Inflammatory macrophage (primary cell): ENCODE measurements at places on chromosomes 4 and X.

- no peak for DNase-seq
These were observed 18.0 kb upstream of the MANBA start for GRCh38 chr4:102778720-102779119.

- DNase-seq = no peak
These were observed 172.8 kb downstream of the PDHA2 start for GRCh38 chr4:96012687-96013086.

GRCh38 chr4:109953556-109953955 is 40.9 kb downstream of the EGF start:
- DNase-seq = no peak

- DNase-seq = peak; percentile 42
These were observed 67.3 kb upstream of the VBP1 start for GRCh38 chrX:155148724-155149537.

- no peak for DNase-seq
These were observed 274.1 kb upstream of the GK2 start for GRCh38 chr4:79682161-79682560.

DNA sequence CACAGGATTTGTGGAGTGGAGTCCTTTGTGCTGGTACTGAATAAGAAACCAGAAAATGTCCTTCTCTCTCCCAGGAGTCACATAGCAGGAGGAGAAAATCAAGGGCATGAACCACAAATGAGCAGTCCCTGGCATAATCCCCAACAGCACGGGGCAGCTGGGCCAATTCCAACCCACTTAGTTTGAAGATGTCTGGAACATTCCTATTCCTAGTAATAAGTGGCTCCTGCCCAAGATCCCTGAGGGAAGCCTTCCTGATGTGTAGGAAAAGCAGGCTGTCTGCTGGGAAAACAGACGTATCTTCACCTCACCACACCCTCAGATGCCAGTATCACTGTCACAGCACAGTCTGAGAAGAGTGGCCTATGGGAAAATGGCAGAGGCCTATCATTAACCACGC is 182.8 kb upstream of the MAP3K15 start:
- no peak for DNase-seq

DNA sequence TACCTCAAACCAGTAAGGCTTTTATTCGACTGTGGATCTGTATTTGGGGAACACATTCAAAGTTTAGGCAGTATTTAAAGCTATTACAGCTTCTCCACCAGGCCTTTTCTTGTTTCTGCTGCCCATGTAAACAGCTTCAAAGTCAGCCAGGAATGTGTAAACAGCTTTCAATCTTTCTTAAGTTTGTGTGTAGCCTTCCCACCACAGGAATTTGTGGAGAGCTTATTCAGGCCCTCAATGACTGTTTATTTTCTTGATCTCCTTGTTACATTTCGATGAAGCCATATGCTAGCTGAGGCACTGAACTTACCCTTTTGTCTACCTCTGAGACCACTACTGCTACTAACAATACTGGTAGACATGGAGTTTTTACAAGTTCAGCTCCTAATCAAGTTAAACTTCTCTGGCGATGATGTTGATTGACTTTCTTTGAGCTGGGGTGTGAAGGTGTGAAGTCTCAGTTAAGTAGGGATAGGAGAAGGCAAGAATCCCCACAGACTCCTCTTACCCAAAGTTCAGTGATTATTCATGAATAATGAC is 72.6 kb downstream of the NWD2 start:
- no peak for DNase-seq

DNA sequence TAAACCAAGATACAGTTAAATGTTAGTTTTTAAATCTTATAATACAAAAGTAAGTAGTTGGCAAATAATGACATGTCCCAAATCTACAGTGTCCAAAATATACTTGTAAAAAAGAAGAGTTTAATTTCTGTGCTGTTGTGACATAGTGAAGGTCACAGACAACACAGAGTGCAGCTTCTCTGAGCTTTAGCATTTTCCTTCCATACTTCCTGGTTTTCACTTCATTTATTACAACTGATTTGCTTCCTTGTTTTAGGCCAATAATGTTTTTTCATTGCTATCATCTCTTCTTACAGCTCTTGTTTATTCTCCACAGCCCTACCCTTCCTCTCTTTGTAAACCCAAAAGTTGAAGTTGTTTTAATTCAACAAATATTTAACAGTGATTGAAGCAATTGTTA is 132.4 kb upstream of the TET2 start:
- peak; percentile 14 for DNase-seq

- no peak for DNase-seq
These were observed 146.2 kb downstream of the PRSS12 start for GRCh38 chr4:118206627-118207026.

DNA sequence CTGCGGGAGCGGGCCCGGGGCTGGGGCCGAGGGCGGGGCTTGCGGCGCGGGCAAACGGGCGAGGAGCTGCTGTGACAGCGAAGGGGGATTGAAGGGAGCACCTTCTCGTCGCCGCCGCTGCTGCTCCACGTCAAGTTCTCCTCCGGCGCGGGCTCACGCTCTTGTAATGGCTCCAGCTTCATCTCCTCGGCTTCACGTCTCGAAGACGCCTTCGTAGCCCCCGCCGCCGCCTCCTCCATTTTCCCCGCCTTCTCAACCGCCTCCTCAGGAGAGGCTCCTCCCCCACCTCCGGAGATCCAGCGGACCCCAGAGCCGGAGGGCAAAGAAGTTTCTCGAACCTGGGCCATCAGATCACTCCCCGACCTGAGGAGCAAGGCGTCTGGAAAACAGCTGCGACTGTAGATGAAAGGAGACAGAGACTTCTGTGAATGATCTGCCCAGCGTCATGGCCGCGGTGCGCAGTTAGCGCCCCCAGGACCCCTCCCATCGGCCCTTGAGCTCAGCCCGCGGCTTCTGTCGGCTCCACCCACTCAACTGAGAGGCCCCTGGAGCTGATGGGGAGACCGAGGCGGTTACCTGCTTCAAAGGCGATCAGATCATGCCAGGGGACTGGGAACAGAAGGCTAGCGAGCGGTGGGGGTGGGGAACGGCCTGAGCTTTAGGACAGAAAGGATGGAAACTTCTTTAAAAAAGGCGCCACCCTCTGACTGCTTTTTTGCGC is 895 bp downstream of the USP51 start:
- peak; percentile 2 for DNase-seq

DNA sequence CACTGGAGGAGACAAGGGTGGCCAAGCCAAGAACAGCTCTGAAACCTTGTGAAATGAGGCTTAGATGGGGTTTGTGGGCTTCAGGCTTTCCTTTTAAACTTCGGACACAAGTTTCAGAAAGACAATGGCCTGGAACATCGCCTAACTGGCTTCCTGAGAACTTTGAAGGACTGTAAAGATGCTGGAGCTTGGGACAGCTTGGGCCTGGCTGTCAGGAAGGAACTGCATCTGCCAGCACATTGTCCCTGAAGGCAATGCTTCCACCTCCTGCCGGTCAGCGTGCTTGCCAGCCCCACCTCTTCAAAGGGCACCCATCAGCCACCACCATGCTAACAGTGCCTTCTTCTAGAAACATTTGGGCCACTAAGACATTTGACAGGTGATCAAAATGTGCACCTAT is 107.9 kb downstream of the DRD5 start:
- DNase-seq = no peak

- DNase-seq = no peak
These were observed 32.0 kb upstream of the AMELX start for GRCh38 chrX:11261260-11261659.

DNA sequence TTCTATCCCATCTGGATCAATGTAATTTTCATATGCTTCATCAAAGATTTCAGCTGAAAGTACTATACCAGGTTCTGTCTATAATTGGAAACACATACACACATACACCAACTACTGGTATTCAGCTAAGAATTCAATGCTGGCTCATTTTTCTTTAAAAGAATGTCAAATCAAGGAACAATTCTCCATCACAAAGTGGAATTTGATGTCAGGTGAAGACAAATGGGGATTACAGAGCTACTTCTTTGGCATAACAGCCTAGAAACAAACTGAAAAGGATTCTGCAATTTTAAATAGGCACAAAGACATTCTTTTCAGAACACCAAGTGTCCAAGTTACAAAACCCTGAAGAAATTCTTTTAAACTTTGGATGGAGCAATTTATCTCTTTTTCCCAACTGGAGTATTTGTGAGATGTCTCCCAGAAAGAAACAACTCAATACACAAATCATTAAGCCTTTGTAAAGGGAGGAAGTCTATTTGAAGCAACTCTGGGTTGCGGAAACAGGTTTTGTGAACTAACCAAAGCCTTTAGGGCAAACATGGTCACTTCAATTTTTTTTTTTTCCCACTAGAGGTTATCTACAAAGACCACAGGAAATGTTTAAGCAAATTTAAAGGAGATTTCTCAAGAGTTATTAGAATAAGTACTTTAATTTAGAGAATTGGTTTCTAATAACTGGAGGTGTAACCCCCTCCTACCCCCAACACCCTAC is 1.9 kb upstream of the FAM9C start:
- DNase-seq = peak; percentile 29

GRCh38 chr4:143939528-143939927 is 34.2 kb upstream of the GYPE start:
- DNase-seq = no peak

DNA sequence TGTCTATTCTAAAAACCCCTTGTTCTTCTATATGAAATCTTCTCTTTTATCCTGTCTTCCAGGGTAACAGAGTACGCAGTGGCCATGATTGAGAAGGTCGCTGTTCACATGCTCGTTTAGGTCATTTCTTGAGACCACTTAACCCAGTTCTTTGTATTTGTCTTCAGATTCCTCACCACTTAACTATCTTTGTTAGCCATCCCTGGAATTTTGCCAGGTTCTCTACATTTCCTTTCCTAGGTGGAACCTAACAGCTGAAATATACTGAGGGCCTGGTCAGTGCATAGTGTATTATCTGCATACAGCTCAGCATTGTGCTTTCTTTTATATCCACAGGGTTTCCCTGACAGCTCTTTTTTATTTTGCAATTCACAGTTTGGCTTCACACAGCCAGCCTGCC is 148.9 kb upstream of the GALNT7 start:
- DNase-seq = no peak

DNA sequence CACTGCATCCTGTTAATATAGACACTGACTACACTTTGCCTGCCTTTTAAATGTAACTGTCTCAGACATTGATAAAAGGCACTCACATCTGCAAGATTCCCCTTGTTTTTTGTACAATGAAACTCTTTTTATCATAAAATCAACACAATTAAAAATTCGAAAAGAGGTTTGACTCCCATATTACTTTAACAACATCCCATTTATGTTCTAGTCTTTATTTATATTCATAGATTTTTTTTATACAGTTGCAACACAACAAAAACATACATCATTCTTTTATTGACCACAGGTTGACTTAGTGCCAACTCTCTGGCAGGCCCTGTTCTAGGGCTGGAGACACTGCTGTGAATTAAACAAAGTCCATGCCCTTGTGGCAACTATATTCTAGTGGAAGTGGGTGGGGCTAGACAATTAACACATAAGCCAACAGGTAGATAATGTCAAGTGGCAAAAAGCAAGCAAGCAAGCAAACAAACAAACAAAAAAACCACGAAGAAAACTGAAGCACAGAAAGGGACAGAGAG is 36.8 kb downstream of the ANK2 start:
- DNase-seq = no peak

- no peak for DNase-seq
These were observed 168.5 kb upstream of the SH3RF1 start for GRCh38 chr4:169439244-169439643.

GRCh38 chrX:42149765-42150164 is 226.4 kb upstream of the CASK start:
- DNase-seq = no peak

GRCh38 chr4:175035905-175036304 is 117.7 kb downstream of the ADAM29 start:
- DNase-seq = no peak

DNA sequence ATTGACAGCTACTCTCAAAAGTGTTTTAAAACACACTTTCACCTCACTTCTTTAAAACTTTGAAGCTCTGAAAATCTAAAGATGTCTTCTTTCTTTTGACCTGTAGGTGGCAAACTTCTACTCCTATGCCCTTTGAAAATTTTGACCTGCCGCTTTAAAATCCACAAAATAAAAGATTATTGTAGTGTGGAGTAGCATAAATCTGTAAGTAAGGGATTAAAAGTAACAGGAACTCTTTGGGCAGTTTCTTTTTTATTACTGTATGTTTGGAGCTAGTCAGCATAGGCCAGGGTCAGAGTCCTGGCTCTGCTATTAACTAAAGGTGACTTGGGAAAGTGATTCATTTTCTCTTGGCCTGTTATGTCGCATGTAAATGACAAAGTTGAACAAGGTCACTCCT is 25.5 kb downstream of the BBS12 start:
- DNase-seq = peak; percentile 32

DNA sequence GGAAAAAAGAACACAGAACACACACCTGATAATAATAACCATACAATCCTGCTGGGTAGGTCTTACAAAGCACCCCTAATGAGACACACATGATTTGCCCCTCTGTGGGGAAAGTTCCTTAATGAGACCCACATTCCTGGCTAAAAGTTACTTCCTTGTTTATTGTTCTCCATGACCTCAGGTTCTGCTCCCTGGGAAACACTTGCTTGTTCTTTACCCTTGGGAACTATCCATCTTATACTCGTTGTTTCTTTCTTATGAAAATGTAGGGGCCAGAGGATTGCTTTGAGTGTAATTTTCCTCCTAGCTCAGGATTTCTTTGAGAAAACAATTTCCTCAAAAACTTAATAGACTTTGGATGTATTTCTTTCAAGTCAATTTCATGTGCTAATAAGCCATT is 52.1 kb upstream of the PCDH10 start:
- no peak for DNase-seq

DNA sequence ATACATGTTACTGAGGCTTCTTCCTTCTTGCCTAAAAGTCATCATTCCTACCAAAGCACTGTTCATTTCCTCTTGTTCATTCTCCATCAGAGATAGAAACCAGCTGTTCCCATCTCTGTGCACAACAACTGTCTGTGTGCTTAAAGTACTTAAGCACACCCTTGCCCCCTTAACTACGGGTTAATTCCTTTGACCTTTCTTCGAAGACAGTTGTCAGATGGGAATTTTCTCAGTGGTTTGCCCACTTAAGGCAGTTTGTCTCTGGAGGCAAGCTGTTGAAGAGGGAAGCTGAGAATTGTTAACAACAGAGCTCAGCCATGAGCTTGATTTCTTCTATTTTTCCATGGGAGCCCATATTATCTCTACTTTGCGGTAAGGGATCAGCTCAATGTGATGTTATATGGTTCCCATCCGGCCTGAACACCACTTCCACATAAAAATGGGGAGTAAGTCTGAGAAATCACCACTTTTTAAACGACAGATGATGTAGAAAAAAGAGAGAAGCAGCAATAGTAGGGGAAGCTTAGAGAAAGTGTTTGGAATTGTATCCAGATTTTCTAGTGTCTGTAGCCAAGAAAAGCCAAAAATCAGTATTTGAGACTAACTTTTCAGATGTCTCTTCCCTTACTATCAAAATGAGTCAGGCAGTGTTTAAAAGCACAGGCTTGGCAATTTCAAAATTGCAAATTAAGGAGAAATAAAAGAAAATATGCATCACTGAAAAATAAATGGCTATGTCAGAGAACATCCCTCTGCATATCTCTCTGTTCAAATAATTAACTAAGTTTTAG is 194.4 kb downstream of the SLIT2 start:
- DNase-seq = no peak

DNA sequence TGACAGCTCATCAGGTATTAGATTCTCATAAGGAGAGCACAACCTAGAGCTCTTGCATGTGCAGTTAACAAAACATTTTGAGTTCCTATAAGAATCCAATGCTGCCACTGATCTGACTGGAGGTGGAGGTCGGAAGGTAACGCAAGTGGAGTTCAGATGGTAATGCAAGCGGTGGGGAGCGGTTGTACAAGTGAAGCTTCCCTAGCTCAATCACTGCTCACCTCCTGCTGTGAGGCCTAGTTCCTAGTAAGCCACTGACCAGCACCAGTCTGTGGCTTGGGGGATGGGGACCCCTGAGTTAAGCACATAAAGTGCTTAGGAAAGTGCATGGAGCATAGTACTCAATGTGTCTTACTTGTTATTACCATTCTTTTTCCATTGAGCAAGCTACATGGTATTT is 983.2 kb upstream of the IGFBP7 start:
- no peak for DNase-seq
